ENCODE measurements at places on chromosomes 6 and 20.

GRCh38 chr6:4614637-4615036 lies 161.6 kb upstream of the CDYL start:
- DNase-seq = no peak

GRCh38 chr6:145372671-145373151 lies 362.6 kb downstream of the EPM2A start:
- no peak for DNase-seq

- no peak for DNase-seq
These were observed 663.9 kb upstream of the DEFB115 start for GRCh38 chr20:30593572-30593971.

DNA sequence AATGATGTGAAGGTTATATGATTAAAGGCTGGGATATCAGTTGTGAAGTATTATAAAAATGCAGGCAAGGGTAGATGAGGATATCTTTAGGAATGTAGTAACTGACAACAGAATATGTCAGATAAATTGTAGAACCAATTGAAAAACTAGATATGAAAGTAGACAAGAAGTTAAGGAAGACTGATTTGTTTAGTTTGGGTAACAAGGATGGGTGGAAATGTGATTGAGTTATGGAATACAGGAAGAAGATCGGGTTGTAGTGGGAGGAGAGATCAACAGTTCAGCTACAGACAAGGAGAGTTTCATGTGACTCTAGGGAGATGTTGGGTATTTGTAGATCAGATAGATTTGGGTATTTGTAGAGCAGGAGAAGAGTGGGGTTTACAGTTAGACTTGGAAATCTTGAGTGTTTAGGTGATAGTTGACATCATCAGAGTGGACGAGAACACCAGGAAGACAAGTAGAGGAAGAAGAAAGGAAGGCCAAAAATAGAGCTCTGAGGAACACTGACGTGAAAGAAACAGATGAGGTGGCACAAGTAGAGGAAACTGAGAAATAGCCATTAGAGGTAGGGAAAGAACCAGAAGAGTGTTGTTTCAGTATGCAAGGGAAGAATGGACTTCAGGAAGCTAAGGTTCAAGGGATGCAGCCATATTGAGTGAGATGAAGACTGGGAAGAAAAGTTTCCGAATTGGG lies 12.1 kb upstream of the TSPYL1 start:
- no peak for DNase-seq

- no peak for DNase-seq
These were observed 449.8 kb downstream of the ADGRB3 start for GRCh38 chr6:69084746-69085335.

DNA sequence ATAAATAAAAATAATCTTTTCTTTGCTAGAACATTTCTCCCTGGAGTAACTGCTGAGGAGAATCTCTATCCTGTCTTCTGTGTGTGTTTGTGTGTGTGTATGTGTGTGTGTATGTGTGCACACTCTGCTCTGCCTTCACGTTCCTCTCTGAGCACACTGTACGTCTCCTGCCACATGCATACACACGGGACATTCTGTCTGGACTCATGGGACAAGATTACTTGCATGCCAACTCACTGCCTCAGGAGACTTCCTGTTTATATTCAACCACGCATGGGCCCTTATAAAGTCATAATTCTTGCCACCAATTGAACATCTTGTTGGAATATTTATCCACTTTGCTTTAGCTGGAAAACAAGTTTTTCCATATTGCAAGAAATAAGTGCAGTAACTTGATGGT lies 930.6 kb downstream of the KIF16B start:
- no peak for DNase-seq

- DNase-seq = no peak
These were observed 263.9 kb downstream of the PHF3 start for GRCh38 chr6:63899550-63899949.

DNA sequence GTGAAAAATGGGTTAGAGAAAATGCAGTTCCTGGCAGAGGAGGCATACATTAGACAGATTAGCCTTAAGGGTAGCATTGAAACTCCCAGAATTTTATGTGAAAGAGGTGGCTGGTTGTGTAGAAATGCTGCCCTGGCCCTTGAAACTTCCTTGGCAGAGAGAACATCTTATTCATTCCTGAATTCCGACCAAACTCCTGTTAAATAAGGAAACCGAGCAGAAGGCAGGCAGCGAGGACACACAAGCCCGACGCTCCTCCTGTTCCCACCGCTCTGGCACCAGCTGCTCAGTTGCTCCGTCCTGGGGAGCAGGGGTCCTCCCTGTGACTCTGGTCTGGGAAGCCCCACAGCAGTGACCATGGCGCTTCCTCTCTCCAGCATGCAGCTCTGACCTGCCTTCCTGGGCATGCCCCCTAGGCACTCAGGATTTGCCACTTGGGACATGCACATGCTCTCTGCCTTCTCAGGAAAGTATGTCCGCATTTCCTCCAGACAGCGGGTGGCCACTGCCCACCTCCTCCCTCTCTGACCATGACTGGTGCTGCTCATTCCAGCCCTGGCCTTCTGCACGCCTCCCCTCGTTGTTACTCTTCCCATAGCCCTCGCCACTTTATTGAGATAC lies 35.2 kb upstream of the CLDN20 start:
- DNase-seq = no peak

DNA sequence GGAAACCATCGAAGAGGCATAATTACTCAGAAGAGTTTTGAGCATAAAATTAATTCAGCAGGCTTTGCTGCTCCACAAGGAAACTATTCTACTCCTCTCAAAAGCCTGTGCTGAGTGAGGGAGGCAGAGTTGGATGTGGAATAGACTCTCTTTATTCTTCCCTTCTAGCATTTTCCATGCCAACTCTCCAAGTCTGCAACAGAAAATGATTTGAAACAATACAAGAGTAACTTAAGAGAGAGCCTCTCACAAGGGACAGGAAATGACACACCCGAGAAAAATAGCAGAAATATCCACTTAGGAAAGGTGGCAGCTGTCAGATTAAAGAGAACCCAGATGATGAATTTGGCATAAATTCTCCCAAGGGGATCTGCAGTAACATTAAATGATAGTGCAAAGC lies 26.3 kb upstream of the LAMP5 start:
- DNase-seq = no peak

GRCh38 chr6:42973926-42974325 lies 5.1 kb downstream of the PEX6 start:
- DNase-seq = no peak

- DNase-seq = no peak
These were observed 8.4 kb upstream of the DYNLRB1 start for GRCh38 chr20:34507702-34508413.

DNA sequence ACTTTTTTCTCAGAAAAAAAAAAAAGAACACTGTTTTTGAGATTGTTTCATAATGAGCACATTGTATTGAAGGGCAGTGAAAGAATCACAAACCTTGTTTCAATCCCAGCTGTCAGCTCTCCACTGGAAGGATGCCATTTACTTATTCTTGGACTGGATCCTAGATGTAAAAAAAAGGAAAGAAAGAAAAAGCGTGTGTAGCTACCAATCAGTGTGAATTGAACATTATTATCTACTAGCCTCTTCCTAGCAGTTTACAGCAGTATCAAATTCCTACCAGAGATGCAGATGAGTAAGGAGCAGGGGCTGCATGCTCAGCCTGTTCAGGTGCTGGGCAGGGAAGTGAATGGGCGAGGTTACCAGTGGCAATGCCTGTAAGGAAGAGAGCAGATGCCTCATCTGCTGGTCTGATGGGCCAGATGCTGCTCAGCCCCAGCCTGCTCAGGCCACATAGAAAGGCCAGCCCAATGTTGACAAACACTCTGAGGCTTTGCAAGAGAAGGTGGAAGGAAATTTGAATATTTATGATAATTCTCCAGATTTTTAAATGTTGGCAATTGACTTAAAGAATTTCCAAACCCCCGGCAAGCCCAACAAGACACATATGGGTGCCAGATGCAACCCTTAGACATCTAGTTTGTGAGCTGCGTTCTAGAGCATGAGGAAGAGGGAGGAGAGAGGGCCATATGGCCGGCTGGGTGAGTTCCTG lies 189.5 kb downstream of the IBTK start:
- DNase-seq = no peak

DNA sequence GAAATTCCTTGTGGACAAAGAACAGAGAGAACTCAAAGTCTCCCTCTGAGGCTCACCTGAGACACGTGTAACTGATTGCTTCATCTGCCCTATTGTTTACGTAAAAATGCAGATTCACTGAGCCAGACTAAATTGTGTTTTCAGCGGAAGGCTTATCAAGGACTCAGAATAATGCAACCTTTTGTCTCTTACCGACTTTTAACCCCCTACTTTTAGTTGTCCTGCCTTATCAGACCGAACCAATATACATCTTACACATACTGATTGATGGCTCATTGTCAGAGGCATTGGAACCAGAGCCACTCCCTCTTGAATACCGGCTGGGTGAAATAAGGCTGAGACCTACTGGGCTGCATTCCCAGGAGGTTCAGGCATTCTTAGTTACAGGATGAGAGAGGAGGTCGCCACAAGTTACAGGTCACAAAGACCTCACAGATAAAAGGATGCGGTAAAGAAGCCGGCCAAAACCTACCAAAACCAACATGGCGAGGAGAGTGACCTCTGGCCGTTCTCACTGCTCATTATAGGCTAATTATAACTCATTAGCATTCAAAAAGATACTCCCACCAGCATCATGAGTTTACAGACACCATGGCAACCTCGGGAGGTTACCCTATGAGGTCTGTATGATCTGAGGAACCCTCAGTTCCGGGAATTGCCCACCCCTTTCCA lies 95.5 kb upstream of the ZNF184 start:
- DNase-seq = no peak

- DNase-seq = no peak
These were observed 31.0 kb upstream of the GATA5 start for GRCh38 chr20:62506791-62507190.

All from amniotic stem cell (primary cell).